Muscle of arm (tissue), 14 donors: ENCODE measurements at places on chromosomes 3 and 15. TPM values are rescaled to one million over a fixed set of nuclear protein-coding genes. Genes with fewer than 3 reads are reported as not detected.

CSTA gene
- polyA plus RNA-seq, result 0.48 TPM

CADM2 gene
- 4.6 TPM for polyA plus RNA-seq

SGO1 gene
- 6.9 TPM for polyA plus RNA-seq

PLA2G4B gene
- polyA plus RNA-seq, result 4.8 TPM

NAALADL2 gene
- polyA plus RNA-seq, result 8.8 TPM

ADAMTSL3 gene
- polyA plus RNA-seq, result 47.1 TPM
